ENCODE measurements at places on chromosomes 3 and 15. TPM values are rescaled to one million over a fixed set of nuclear protein-coding genes. Genes with fewer than 3 reads are reported as not detected.

DNA sequence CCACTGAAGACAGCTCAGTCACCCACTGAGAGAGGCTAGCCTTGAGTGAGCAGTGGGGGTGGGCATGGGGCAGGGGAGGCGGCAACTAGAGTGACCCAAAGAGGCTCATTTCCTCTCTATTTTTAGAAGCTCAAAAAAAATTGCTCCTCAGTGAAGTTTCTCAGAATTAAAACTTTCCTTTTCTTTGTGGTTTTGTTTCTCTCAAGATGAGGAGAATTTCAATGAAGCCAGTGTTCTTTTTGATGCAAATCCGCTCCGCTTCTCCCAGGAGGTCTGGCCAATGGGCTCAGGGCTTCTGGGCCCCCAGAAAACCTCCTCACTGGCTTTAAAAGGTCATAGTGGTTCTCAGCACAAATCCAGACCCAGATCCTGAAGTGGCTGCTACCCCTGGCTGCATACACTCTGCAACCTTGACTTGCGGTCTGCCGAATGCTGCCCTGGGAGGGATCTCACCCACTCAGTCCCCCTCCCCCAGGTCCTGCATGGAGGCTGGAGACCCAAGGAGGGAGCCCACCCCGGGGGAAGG, at the start of gene ACSBG1:
ACSBG1 (minus strand) TSS at position 51 of the 526 bp plus-strand sequence. CDS start 64 bp downstream, outside the sequence.
- no peak for DNase-seq
- peaks cover 30% of the 10 kb centered on the region for H3K27me3 ChIP-seq
- no peaks in the 10 kb centered on the region for H3K36me3 ChIP-seq
- H3K4me3 ChIP-seq = no peak within 1 kb of the TSS

DNA sequence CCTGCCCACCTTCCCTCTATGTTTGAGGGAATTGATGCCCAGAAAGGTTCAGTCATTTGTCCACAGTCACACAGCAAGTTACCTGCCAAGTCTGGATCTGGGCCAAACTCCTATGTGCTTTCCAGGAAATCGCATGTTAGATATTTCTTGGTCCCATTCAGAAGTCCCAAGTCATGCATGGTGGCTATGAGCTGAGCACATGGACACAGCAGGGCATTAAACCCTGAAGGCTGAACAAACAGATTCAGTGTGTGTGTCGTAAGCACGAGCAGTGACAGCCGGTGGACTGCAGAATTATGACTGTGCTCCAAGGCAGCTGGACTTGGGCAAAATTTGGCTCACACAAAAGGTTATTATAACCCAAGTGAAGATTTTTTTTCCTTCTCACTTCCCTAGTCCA, 11.4 kb upstream of the SLC6A6 start:
- peaks cover 1% of the 10 kb centered on the region for H3K27me3 ChIP-seq
- H3K27ac ChIP-seq = no peak overlapping the region
- no peaks in the 10 kb centered on the region for H3K36me3 ChIP-seq
- peak; percentile 92 for DNase-seq
- no peak overlapping the region for H3K4me3 ChIP-seq
- H3K4me1 ChIP-seq = peaks cover 7% of the 10 kb centered on the region

DNA sequence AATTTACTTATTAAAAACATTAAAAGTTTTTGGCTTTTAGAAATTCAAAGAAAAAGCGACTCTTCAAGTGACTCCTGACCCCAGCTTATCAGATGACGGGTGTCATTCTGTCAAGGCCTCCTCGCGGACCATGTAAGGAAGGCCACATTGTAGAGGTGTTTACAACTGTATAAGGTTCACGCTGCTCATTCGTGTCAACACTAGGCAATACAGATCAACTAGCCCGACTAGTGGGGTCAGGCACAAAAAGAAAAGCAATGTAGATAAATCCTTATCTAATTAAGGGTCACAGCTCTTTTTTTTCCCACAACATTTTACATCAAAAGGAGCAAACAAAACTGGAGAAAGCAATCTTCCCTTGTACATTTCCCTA, 207.5 kb upstream of the NR2F2 start:
- no peaks in the 10 kb centered on the region for H3K27me3 ChIP-seq
- no peak for DNase-seq
- H3K4me3 ChIP-seq = no peak overlapping the region
- H3K27ac ChIP-seq = no peak overlapping the region
- no peaks in the 10 kb centered on the region for H3K36me3 ChIP-seq

DNA sequence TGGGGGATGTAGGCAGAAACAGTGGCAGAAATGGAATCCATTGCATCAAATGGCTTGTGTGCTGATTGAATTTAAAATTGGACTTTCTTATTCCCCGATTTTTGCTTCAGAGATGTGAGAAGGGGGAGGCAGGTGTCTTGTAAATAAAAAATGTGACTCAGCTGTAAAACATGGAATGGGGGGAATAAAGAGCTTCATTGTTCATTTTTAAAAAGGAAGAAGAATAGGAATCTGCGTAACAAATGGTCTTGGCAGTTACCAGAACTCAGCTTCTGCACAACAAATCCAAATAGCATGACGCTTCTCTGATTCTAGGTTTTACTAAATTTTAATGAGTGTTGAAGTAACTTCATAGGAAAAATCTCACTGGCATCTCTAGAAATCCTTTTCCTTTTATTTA, 323.9 kb upstream of the GBE1 start:
- no peaks in the 10 kb centered on the region for H3K27me3 ChIP-seq
- H3K4me1 ChIP-seq = peaks cover 40% of the 10 kb centered on the region
- H3K27ac ChIP-seq = no peak overlapping the region
- no peak for DNase-seq
- H3K4me3 ChIP-seq = no peak overlapping the region
- no peaks in the 10 kb centered on the region for H3K36me3 ChIP-seq

GRCh38 chr3:10516544-10517452, 11.4 kb upstream of the ATP2B2 start:
- no peaks in the 10 kb centered on the region for H3K4me1 ChIP-seq
- H3K27ac ChIP-seq = no peak overlapping the region
- no peaks in the 10 kb centered on the region for H3K36me3 ChIP-seq
- no peak for DNase-seq

GRCh38 chr15:66294157-66294931, 976 bp downstream of the DIS3L start:
- H3K27me3 ChIP-seq = no peaks in the 10 kb centered on the region
- H3K27ac ChIP-seq = peak overlapping the region; percentile 72
- peak overlapping the region; percentile 78 for H3K4me3 ChIP-seq
- peaks cover 21% of the 10 kb centered on the region for H3K4me1 ChIP-seq
- no peaks in the 10 kb centered on the region for H3K36me3 ChIP-seq

DNA sequence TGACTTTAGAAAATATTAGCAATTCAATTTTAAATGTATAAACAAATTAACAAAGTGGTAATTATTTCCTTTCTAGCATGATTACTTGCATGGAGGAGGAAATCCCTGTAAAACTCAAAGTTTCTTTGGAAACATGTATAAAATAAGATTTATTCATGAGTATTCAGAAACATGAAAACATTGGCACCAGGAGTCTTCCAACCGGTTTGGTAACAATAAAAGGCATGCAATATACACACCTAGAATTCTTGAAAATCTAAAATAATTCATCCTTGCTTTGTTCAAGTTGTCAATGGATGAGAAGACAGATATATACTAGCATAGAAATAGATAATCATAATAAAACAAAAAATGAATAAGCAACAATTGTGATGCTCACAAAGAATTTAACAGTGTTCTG, 76.4 kb downstream of the ZPLD1 start:
- no peak overlapping the region for H3K4me3 ChIP-seq
- no peaks in the 10 kb centered on the region for H3K27me3 ChIP-seq
- H3K36me3 ChIP-seq = no peaks in the 10 kb centered on the region
- no peak for DNase-seq
- H3K27ac ChIP-seq = no peak overlapping the region

Gene GHSR
- polyA plus RNA-seq = not detected

Gene CASR
- not detected for polyA plus RNA-seq

Gene ERICH6
- 0.13 TPM for polyA plus RNA-seq

DNA sequence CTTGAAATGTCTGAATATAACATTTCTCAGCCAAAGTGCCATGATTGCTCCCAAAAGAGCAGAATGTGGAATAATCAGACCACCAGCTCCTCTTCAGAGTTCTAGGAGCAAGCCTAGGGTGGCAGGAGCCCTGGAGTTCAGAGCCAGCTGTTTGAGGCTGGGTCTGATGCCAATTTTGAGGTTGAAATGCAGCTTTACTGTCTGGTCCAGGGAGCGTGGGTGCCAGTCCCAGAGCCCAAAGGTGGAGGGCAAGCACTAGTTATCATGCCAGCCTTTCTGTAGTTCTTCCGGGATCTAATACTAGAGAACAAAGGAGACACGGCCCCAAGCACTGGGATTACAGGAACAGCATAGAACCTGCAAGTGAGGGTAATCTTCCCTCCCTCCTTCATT, 69.3 kb downstream of the TNFAIP8L3 start:
- peaks cover 17% of the 10 kb centered on the region for H3K4me1 ChIP-seq
- no peaks in the 10 kb centered on the region for H3K36me3 ChIP-seq
- H3K27ac ChIP-seq = no peak overlapping the region
- no peaks in the 10 kb centered on the region for H3K27me3 ChIP-seq
- no peak overlapping the region for H3K4me3 ChIP-seq
- no peak for DNase-seq

- H3K27ac ChIP-seq = no peak overlapping the region
- DNase-seq = no peak
- no peak overlapping the region for H3K4me3 ChIP-seq
- H3K36me3 ChIP-seq = no peaks in the 10 kb centered on the region
- no peaks in the 10 kb centered on the region for H3K4me1 ChIP-seq
Observed at GRCh38 chr15:96672629-96673028, 342.1 kb downstream of the NR2F2 start.

DNA sequence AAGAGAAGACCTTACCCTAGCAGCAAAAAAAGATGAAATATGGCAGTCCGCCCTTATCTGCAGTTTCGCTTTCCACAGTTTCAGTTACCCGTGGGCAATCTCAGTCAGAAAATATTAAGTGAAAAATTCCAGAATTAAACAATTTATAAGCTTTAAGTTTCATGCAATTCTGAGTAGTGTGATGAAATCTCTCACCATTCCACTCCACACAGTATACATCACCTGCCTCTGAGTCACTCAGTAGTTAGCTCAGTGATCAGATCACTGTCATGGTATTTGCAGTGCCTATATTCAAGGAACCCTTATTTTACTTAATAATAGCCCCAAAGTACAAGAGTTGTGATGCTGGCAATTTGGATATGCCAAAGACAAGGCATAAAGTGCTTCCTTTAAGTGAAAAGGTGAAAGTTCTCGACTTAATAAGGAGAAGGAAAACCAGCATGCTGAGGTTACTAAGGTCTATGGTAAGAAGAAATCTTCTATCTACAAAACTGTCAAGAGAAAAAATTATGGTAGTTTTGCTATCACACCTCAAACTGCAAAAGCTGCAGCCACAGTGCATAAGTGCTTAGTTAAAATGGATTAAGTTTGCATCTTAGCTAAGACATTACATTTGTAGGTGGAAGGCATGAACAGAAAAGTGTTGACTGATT, 48.1 kb downstream of the HSPBAP1 start:
- H3K27ac ChIP-seq = peak overlapping the region; percentile 46
- no peaks in the 10 kb centered on the region for H3K27me3 ChIP-seq
- peaks cover 8% of the 10 kb centered on the region for H3K4me1 ChIP-seq
- H3K36me3 ChIP-seq = no peaks in the 10 kb centered on the region
- peak; percentile 82 for DNase-seq

DNA sequence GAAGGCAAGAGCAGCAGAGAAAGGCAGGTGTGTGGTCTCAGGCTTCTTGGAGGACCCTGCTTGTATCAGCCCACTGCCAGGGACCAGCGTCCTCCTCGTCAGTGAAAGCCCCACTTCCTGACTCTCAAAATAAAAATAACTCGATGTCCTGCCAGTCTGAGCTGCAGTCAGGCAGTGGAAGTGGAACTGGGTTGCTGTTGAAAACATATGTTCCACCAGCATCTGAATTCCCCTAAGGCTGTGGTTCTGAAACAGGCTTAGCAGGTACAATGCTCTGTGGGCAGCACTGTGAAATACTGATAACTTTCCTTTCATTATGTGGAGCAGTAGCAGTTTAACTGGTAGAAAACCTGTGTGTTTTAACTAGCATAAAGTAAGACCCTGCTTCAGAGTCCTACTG, 121.6 kb upstream of the EIF1B start:
- no peaks in the 10 kb centered on the region for H3K36me3 ChIP-seq
- H3K27me3 ChIP-seq = no peaks in the 10 kb centered on the region
- no peak overlapping the region for H3K27ac ChIP-seq
- no peak for DNase-seq

DNA sequence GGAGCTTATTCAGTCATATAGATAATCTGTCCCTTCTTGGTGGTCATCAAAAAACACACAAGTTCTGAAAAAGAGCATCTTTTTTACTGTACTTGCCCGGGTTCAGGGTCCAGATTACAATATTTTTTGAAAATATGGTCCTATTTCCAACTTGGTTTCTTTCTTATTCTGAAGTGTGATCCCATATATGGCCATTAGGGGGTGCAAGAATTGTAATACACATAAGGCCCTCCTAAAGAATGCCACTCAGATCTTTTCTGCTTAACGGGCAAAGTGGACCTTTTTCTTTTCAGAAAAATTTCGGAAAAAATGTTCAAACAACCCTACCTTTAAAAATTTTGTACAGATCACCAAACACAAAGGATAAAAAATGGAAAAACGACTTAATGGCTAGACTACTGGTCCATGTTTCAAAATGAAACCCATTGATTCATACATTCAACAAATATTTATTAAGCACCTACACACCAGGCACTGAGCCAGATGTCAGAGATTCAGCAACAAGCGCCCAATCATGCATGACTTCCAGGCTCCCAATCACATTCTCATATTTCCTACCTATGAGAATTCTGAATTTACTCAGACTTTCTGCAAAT, 102.0 kb upstream of the MYRIP start:
- H3K27ac ChIP-seq = no peak overlapping the region
- H3K4me3 ChIP-seq = no peak overlapping the region
- peaks cover 8% of the 10 kb centered on the region for H3K4me1 ChIP-seq
- H3K36me3 ChIP-seq = no peaks in the 10 kb centered on the region

Gene SPESP1
- 1.1 TPM for polyA plus RNA-seq

DNA sequence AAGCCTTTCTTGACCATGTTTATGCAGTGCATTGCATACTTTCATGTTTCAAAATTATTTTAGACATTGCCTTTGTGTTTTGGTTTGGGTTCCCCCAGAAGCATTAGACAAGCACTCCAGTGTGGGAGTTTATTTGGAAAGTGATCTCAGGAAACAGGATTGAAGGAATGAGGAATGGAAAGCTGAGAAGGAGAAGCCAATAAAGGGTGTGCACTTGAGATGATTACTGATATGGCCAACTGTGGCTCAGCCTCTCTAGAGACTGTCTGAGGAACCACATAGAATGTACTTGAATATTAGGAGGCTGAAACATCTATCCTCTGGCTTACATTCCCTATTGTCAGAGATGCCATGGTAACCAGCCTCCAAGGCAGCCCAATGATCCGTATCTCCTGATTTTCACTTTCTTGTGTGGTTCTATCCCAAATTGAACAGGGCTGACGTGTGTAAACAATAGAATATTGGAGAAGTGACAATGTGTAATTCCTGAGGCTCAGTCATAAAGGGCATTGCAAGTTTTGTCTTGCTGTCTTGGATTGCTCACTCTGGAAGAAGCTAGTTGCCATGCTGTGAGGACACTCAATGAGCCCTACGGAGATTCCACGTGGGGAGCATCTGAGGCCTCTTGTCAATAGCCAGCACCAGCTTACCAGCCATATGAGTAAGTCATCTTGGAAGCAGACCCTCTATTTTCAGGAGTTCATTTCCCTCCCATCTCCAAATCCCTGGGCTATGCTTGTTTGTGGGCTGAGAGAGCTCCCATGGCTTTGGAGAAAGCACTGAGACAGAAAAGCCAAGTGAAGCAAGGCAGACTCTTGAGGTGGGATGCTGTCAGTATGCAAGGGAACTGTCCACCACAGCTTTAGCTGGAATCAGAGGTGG, 84.7 kb downstream of the SCN11A start:
- DNase-seq = peak; percentile 22
- no peaks in the 10 kb centered on the region for H3K4me1 ChIP-seq
- H3K36me3 ChIP-seq = no peaks in the 10 kb centered on the region
- no peak overlapping the region for H3K27ac ChIP-seq

GRCh38 chr3:157107037-157107436, 52.9 kb downstream of the CCNL1 start:
- H3K4me3 ChIP-seq = no peak overlapping the region
- H3K36me3 ChIP-seq = no peaks in the 10 kb centered on the region
- H3K27me3 ChIP-seq = no peaks in the 10 kb centered on the region

Gene C3orf85
- not detected for polyA plus RNA-seq
